ENCODE measurements at places on chromosomes 7 and 10.

DNA sequence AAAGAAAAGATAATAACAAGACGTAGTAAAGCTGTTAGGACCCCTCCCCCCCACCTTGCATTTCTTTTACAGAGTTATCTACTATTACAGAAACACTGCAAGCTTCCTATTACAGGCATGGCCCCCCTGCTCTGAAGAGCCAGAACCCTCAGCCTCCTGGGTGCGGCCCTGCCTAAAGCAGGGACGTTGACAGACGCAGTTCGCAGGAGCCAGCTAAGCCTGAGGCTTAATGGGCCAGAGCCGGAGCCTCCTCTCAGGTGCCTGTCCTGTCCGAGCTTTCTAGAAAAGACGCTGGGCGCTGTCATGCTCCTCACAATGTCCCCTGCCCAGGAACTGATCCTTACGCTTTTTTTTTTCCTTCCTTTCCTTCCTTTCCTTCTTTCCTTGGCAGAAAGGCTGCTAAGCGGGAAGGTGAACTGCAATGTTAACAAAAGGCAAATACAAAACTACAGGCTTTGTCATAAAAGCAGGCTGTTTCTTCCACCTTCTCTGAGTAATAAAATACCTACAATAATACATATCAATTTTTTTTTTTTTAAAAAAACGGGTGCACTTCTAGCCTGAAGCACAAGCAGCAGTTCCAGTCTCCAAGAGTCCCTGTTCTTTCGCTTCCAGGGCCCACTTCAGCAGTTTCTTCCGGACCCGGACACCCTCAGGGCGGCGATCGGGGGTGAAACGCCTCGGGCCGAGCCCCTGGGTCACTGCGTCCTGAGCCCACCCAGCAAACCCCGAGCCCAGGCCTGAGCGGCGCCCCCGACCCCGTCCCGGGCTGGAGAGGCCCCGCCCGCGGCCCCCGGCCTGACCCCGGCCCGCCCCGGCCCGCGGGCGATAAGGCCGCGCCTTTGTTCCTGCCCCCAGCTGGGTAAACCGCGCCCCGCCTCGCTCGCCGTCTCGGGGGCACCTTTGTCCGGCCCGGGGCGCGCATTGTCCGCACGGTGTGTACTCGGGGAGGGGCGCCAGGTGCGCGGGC is 11.2 kb downstream of the MNX1 start:
- no peak for DNase-seq

GRCh38 chr7:28592861-28593260 is 180.5 kb downstream of the CREB5 start:
- DNase-seq, result no peak

- no peak for DNase-seq
These were observed 297.0 kb upstream of the AUTS2 start for GRCh38 chr7:69301253-69301652.

GRCh38 chr10:130254243-130254642 is 118.1 kb downstream of the GLRX3 start:
- no peak for DNase-seq

DNA sequence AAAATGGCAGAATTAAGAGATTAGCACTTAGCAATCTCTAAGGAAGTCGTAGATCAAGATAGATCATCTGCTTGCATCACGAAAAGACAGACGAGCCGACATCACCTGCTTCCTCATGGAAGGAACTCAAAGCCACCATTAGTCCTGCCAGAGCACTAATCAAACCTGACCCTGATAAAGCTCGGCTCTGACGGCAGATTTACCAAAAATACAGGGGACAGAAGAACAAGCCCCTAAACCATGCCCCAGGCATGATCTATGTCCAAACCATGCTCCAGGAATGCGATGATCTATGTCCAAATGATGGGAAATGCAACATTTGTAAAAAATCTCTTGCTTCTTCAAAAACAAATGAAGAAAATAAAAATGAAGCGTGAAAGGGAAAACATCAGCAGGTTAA is 182.8 kb downstream of the TCERG1L start:
- no peak for DNase-seq

- DNase-seq, result no peak
These were observed 139.5 kb downstream of the MAPK8 start for GRCh38 chr10:48445932-48446331.

GRCh38 chr10:98033515-98033914 is 3.1 kb upstream of the CRTAC1 start:
- no peak for DNase-seq

- DNase-seq, result no peak
These were observed 22.6 kb upstream of the PSAP start for GRCh38 chr10:71873582-71874211.

DNA sequence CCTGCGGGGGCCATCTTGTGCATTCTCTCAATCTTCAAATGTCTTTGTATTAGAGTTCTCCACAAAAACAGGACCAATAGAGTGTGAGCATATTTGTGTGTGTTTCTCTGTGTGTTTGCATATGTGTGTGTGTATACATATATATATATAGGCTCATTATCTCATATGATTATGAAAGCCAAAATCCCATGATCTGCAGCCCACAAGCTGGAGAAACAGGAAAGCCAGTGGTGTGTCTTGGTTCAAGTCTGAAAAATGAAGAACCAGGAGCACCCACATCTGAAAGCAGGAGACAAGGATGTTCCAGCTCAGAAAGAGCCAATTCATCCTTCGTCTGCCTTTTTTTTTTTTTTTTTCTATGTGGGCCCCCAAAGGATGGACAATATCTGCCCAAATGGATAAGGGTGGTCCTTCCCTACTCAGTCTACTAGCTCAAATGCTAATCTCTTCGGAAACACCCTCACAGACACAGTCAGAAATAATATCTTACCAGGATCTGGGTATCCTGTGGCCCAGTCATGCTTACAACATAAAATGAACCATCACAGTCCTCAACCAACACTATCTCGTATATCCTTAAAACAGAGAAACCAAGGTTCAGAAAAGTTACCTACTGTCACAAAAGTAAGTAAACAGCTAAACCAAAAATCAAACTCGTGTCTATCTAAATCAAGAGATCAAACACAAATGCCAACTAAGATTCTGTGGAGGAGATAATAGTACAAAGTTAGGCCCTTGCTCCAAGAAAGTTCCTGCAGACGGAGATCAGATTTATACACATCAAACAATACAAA is 141.9 kb downstream of the JMJD1C start:
- DNase-seq, result no peak

DNA sequence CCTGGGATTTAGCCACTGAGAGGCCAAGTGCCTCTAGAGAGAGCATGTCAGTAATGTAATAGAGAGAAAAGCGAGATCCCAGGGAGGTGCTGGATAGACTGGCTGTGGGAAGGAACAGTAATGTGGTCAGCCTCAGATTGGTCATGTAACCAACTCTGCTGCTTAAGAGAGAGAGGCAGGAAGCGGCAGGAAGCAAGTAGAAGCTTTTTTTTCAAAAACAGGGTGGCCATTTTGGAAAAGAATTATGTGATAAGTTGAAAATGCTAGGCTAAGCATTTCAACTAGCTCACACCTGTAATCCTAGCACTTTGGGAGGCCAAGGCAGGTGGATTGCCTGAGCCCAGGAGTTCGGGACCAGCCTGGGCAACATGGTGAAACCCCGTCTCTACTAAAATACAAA is 3.7 kb upstream of the PCOLCE start:
- no peak for DNase-seq

GRCh38 chr7:115106316-115106715 is 184.4 kb downstream of the MDFIC start:
- DNase-seq, result no peak

GRCh38 chr7:103795107-103795506 is 194.4 kb downstream of the RELN start:
- DNase-seq, result no peak

GRCh38 chr10:80421707-80422536 is 13.6 kb downstream of the PRXL2A start:
- DNase-seq, result no peak

GRCh38 chr7:124322561-124322960 is 289.7 kb upstream of the TMEM229A start:
- DNase-seq, result no peak

DNA sequence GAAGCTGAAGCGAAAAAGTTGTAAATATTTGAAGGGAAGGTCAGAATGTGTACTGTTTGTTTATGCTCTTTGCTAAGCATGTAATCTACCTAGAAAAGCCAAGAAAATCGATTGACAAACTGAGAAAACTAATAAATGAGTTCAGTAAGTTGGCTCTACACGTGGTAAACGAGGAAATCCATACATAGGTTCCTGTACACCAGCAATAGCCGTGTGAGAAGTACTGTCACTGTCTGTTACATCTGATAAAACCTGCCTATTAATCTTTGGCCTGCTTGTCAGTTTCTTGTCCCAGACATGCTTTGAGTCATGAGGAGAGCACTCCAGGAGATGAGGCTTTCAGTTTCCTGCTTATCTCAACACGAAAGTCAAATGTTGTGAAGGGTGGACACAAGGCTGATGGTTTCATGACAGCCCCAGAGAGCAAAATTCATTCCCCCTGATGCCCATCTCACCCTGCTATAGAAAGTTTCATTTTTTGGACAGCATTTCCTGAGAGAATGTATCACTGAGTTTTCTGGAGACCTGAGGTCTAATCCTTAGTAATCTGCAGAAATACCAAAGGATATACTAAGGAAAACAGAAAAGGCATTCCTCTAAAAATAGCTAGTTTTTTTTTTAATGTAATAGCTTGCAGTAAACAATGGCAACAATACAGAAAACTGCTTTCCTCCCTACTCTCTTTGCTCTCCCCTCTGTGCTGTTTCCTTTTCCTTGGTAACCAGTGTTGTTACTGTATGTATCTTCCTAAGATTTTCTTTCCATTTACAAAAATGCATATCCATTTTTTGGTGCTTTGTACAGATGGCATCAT is 18.8 kb downstream of the BMPR1A start:
- no peak for DNase-seq

DNA sequence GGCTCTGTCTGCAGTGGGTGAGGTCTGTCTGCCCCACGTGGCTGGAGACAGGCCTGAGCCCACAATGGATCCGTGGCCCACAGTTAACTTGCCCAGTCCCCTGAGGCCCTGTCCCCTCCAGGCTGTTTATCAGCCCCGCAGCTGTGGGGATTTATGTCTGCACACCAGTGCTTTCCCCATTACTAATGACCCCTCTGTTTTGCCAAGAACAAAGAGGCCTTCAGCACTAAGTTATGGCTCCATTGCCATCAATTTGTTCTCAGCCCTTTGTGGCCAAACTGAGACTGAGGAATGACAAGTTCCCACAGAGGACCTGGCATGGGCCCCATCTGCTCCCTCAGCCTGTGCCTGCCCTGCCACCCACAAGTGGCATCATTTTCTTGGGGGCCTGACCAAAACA is 138.2 kb downstream of the C10orf105 start:
- no peak for DNase-seq

DNA sequence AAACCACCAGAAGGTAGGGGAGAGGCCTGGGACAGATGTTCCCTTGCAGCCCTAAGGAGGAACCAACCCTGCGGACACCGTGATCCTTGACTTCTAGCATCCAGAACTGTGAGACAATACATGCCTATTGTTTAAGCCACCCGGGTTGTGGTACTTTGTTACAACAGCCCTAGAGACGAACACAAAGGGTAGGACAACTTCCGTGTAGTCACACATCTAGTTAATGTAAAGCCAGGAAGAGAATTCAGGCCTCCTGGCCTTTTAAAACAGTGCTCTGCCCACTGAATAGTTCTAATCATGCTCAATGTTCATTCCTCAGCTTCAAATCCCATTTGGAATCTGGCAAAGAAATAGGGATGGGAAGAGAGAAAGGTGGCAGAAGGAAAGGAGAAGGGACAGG is 240.2 kb upstream of the KMT2E start:
- DNase-seq, result no peak

DNA sequence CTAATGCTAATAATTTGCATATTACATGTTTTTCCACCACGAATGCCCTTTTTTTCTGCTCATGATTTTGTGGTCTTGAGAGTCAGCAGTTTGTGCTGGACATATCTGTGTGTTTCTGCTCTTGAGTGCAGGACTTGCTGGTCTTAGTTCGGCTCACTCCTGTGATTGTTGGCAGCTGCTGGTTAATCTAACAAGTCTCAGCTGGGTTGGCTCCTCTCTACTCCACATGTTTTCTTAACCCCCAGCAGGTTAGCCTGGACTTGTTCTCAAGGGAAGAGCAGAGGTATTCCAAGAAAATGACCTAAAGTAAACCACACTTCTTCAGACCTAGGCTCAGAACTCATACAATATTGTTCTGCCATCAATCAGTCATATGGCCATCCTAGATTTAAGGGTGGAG is 1238.9 kb downstream of the XPNPEP1 start:
- DNase-seq, result no peak

DNA sequence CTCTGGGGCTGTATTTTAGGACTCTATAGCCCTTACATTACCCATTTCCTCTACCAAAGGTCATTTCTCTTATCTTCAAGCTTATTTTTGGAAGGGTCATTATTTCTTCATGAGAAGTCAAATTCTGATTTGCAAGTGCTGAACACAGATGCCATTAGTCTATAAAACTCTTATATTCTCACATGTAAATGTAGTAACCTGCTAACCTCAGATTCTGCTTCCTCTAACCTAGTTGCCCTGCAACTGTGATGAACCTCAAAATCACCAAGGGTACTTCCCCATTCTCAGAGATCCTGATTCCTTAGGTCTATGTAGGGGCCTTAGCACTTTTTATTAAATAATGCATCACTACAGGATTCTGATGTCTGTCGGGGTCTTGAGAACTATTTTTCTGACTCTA is 6.3 kb downstream of the FAS start:
- peak; percentile 73 for DNase-seq

GRCh38 chr10:11639849-11640764 is 28.7 kb upstream of the USP6NL start:
- no peak for DNase-seq

GRCh38 chr10:63253040-63253439 is 119.9 kb downstream of the NRBF2 start:
- no peak for DNase-seq

DNA sequence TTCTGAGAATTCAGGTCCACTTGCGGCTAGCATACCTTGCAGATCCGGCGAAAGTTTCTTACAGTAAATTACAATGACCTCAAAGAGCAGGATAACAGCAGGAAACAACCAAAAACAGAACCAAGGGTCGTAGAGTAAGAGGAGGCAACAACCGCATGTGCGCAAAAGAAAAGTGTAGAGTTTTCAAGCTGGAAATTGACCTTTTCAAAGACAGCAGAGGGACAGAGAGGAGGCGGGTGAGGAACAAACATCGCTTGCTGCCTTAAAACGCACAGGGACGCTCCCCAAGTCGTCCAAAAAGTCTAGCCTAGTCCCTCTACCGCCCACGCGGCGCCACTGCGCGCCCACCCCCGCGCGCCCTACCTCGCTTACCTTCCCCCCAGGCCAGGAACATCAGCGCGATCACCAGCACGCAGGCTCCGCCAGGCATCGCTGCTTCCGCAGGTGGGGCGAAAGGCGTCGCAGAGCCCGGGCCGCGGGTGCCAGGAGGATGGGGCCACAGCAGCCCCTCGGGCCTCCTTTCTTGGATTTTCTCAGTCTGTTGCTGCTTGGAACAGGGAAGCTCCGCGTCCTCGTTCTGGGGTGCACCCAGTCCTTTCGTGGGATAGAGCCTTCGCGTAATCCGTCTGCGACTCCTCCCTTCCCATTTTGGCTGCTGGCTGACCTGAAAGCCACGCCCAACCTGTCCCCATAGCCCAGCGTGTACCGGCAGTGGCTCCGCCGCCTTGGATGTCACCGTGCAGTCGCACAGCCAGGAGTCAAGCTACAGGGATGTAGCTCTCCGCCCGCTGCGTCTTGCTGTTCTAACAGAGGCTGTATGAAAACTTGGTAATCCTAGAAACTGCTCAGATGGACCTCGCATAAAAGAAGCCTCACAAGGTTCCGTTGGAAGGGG is at the start of gene VWDE:
TSS of gene VWDE (minus strand) at position 579 of the 895 bp plus-strand sequence. CDS start at position 430, 149 bp downstream.
- peak; percentile 87 for DNase-seq

All from hematopoietic multipotent progenitor cell (in vitro differentiated cells).